ENCODE measurements at places on chromosomes 16 and 17.
A peak's percentile ranks its signal among the peaks of the same experiment; 100 is the strongest.

DNA sequence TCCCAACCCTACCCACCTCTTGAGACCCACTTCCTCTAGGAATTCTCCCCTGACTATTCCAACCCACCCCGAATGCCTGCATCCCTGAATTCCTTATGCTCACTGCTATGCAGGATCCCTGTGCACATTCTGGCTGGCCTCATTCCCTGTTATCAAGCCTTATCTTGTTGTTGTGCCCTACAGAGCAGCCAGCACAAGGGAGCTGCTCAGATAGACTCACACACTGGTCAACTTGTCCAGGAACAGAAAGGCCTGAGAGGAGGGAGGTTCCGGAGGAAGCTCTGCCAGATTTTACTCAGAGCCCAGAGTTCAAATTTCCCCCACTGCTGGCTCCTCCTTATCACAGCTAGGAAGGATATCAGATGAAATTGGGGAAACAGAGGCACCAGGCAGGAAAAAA, 24.8 kb upstream of the MYO18A start:
- DNase-seq, result no peak

GRCh38 chr16:84544031-84544773, 39.7 kb upstream of the MEAK7 start:
- peak; percentile 63 for DNase-seq

DNA sequence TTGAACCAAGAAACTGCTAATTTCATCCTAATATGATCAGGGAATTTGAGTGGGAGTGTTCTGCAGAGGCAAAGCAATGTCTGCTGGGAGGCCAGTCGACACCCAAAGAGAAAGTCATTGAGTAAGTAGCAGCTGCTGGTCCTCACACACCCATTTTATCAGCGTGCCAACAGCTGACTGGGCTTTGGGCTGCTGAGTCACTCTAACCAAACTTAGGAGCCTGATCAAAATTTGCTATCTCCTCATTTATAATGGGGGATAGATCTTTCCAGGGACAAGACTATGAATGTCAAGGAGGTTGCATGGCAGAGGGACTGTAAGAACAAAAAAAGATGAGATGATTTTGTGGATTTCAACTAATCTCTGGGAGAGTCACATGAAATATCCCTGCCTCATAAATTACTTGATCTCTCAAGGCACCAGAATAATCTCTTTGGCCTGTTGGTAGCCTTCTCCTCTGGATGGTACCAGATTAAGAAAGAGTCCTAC, 32.9 kb downstream of the CPSF4L start:
- peak; percentile 26 for DNase-seq

DNA sequence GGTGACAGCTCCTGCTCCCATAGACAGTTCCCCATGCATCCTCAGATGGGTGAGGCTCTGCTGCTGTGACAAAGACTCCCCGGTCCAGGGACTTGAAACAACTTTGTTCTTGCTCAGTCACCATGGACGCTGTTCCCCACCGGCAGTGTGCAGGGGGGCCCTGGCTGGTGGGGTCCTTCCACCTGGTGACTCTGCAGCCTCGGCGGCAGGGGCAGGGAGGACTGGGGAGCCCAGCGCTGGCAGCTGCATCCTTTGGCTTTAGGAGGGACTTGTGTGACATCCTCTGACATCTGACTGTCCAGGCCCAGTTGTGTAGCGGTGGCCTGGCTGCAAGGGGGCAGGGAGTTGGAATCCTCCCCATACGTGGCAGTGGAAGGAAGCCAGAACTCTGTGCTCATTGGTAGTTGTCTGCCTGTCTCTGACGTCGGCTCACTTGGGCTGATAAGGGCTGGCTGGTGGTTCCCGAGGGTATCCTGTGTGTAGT, 107.3 kb downstream of the CMIP start:
- no peak for DNase-seq

DNA sequence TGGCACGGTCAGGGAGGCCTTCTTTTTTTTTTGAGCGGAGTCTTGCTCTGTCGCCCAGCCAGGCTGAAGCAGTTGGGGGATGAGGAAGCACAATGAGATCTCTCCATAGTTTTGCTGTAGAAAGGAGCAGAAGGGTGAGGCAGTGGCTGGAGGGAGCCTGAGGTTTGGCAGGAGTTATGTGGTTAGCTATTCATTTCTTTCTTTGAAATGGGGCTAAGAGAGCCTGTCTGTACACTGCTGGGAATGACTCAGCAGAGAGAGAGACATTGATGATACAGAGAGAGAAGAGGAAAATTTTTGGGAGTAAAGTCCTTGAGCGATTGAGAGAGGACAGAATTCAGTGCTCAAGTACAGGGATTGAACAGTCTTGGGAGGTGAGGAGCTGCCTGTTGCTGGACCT, 22.1 kb downstream of the NOS2 start:
- DNase-seq, result no peak

GRCh38 chr17:33611532-33611931, 318.4 kb upstream of the ASIC2 start:
- DNase-seq, result no peak

- no peak for DNase-seq
These were observed 461 bp downstream of the LRRC46 start for GRCh38 chr17:47831934-47832327.

GRCh38 chr16:85662482-85662812, 26.3 kb downstream of the GINS2 start:
- DNase-seq, result no peak
